ENCODE measurements at places on chromosomes 4 and X.

GRCh38 chr4:54231768-54232688 lies 2.9 kb downstream of the PDGFRA start:
- DNase-seq, result peak; percentile 58

DNA sequence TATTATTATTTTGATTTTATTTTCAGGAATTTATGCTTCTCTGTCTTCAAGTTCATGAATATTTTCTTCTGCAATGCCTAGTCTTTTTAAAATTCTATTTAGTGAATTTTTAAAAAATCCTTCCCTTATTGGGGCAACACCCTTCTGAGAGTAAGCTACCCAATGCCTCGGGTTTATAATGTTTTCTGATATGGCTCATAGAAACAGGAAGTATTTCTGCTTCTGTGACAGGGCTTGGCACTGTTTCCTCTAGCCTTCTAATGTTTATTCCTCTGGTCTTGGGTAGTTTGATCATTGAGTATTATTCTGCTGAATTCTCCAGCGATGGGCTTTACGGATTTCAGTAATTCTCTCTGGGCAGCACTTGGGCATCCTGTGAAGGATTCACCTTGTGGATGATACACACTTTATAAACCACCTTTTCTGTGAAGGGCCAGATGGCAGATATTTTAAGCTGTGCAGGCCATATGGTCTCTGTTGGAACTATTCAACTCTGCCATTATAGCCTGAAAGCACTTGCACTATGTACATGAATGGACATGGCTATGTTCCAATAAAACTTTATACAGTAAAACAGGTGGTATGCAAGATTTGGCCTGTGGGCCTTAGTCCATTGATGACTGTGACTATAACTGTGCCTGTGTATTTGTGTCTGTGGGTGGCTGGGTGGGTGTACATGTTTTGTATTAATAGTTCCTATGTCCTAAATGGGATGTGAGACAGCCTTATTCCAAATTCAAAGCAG lies 95.9 kb upstream of the FAT1 start:
- no peak for DNase-seq

DNA sequence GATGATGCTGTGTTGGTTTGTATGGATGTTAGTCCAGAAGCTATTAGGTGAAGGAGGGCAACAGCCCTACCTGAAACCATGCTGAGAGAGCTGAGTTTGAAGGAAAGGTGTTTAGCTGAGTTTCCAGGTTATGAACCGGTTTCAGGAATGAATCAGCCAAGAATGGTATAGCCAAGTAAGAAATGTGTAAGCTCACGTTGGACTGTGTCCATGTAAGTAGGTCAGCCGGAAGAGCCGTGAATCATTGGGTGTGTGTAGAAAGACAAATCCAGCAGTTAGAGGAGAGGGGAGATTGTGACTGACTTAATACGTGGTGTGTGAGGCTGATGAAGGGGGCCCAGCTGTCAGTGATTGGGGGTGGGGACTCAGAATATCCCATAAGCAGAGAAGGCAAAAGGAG lies 77.2 kb upstream of the SPIN4 start:
- DNase-seq, result no peak

DNA sequence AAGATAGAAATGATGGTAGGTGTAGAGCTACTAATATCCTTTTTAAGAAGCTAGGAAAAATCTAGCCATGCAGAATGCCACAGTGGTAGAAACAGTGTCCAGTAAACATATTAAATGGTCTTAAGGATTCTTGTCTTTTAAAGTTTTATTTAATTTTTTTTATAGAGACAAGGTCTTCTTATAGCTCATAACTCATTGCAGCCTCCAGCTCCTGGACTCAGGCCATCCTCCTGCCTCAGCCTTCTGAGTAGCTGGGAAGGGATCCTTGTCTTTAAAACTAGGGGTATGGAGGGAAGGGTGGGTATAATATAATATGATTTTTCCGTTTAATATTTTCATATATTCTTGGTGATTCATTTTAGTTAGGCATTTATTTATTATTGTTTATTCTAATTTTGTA lies 3.8 kb downstream of the TMEM165 start:
- DNase-seq, result no peak

GRCh38 chrX:125604448-125604847 lies 284.8 kb downstream of the TEX13C start:
- no peak for DNase-seq

Data from neural progenitor cell (in vitro differentiated cells).